ENCODE measurements at places on chromosomes 1 and 21. TPM values are rescaled to one million over a fixed set of nuclear protein-coding genes. Genes with fewer than 3 reads are reported as not detected.

Gene BEND5
- total RNA-seq = 12.0 TPM

Gene TEX35
- not detected for total RNA-seq

Gene TNN
- not detected for total RNA-seq

Gene PRAMEF13
- total RNA-seq = not detected

Gene WDR64
- 0.99 TPM for total RNA-seq

Gene DNAJC6
- total RNA-seq = 3.3 TPM

Gene TFF2
- not detected for total RNA-seq

DNA sequence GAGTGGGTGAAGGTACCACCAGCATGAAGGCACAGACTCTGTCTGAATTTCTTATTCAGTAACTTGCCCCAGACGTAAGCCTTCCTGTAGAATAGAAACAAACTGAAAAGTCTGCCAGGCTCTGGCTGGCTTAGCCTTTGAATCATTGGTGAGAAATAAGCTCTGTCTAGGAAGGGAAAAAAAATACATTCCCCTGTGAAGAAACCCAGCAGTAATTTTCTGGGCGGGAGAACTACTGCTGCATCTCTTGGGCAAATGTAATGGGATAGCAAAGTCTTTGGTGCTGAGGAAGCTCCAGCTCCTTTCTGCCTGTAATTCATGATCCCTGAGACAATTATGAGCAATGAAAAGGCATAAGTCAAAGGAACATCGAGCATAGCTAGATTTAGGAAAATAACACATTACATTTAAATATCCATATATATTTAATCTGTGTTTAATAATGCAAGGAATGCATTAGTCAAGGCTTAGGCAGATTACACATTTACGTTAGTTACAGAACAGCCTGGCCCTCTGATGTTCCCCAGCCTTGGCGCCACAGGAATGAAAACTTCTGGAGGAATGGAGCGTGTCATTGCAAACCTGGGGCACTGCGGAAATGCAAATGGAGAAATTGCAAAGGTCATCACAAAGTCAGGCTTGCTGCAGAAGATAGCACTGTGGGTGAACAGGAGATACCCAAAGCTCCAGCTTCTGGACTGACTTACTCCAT lies 216.3 kb upstream of the CAMK1G start:
- no peaks in the 10 kb centered on the region for H3K36me3 ChIP-seq
- no peak overlapping the region for H3K4me3 ChIP-seq
- H3K4me1 ChIP-seq = no peaks in the 10 kb centered on the region
- H3K27ac ChIP-seq = no peak overlapping the region
- H3K27me3 ChIP-seq = peaks cover 8% of the 10 kb centered on the region
- DNase-seq = no peak

- no peaks in the 10 kb centered on the region for H3K36me3 ChIP-seq
- H3K4me1 ChIP-seq = peaks cover 19% of the 10 kb centered on the region
- no peak overlapping the region for H3K4me3 ChIP-seq
- H3K27me3 ChIP-seq = peaks cover 12% of the 10 kb centered on the region
Observed at GRCh38 chr1:225814381-225814780, 4.5 kb downstream of the EPHX1 start.

DNA sequence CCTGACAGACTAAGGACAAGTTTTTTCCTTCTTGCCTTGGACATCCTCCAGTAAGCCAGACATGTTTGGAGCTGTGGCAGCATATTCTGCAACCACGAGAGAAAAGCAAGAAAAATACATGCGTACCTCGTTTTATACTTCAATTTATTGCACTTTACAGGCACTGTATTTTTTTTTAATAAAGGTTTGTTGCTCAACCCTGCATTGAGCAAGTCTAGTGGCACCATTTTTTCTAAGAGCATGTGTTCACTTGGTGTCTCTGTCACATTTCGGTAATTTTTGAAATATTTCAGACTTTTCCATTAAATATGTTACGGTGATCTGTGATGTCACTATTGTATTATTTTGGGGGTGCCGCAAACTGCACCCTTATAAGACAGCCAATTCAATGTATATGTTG lies 2.1 kb upstream of the SSX2IP start:
- peak overlapping the region; percentile 80 for H3K27ac ChIP-seq
- H3K36me3 ChIP-seq = peaks cover 5% of the 10 kb centered on the region
- H3K4me1 ChIP-seq = peaks cover 41% of the 10 kb centered on the region

- no peaks in the 10 kb centered on the region for H3K36me3 ChIP-seq
- no peak overlapping the region for H3K4me3 ChIP-seq
- H3K27ac ChIP-seq = no peak overlapping the region
- H3K27me3 ChIP-seq = peaks cover 5% of the 10 kb centered on the region
- no peak for DNase-seq
Observed at GRCh38 chr1:182716740-182717720, 32.6 kb upstream of the RGS8 start.
